CD4-positive, alpha-beta T cell treated with Interferon alpha-2 for 1 hour (primary cell): ENCODE measurements at places on chromosomes 3 and 15.

GRCh38 chr15:77853008-77853328 is 220.3 kb upstream of the LINGO1 start:
- no peak for DNase-seq

DNA sequence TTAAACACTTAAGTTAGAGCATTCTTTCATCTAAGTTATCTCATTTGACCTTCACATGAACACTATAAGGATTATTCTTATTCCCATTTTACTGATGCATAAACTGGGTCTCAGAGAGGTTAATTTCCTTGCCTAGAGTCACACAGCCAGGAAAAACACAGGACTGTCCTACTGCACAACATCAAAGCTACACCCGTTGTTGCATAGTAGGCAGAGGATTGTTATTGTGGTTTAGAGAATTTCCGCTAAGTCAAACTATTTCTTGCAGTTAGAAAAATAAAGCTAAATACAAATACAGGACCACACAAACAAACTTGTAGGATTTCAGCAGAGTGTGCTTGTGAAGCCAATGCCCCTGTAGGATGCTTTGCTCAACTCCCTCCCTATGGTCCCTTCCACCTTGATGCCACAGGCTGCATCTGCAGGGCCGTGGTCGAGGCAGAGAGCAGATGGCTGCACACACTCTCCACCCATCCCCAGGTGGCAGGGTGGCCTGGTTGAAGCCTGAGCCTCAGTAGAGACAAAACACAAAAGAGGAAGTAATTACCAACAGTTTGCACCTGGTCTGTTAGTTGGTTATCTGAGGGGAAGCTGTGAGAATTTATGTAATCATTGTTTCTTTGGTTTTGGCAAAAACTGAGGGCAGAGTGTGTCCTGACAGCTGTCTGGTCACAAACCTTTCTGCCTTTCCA is 41.1 kb upstream of the SKOR1 start:
- DNase-seq, result peak; percentile 65

GRCh38 chr3:18609187-18609586 is 184.0 kb upstream of the SATB1 start:
- no peak for DNase-seq

- no peak for DNase-seq
Observed at GRCh38 chr3:24683633-24684384, 189.2 kb upstream of the THRB start.

DNA sequence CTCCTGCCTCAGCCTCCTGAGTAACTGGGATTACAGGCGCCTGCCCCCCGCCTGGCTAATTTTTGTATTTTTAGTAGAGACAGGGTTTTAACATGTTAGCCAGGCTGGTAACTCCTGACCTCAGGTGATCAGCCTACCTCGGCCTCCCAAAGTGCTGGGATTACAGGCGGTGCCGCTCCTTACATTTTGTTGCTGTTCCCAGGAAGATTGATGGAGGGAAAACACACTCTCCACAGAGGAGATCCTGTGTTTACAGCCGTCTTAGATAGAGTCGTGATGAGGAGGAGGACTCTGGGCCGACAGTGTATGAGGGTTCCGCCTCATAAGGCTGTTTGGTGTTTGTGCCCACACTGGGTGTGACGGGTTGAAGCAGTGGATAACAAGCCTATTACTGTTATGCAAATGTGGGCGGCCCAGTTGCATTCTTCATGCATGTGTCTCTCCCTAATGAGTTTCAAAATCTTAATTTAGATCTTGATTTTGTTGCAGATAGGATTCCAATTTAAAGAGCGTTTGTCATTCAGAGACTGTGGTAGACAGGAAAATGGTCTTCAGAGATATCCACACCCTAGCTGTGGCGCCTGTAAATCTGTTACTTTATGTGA is 60.0 kb downstream of the APBA2 start:
- no peak for DNase-seq
